Type B pancreatic cell (in vitro differentiated cells): ENCODE measurements at places on chromosomes 4 and X. TPM values are rescaled to one million over a fixed set of nuclear protein-coding genes. Genes with fewer than 3 reads are reported as not detected.

Gene PALLD
- total RNA-seq, result 38.3 and 93.5 TPM in 2 replicates

- DNase-seq, result no peak
These were observed 268.6 kb upstream of the PCDH18 start for GRCh38 chr4:137800861-137801260.

Gene ZIC3
- 28.4 TPM in 1 of 2 replicates, not detected in the other for total RNA-seq

Gene TMPRSS11E
- total RNA-seq, result 2.0 and 7.3 TPM in 2 replicates

- DNase-seq, result no peak
These were observed 28.5 kb downstream of the ACSL4 start for GRCh38 chrX:109704563-109704962.
